Activated naive CD4-positive, alpha-beta T cell (primary cell): ENCODE measurements at places on chromosomes 3 and 15.

DNA sequence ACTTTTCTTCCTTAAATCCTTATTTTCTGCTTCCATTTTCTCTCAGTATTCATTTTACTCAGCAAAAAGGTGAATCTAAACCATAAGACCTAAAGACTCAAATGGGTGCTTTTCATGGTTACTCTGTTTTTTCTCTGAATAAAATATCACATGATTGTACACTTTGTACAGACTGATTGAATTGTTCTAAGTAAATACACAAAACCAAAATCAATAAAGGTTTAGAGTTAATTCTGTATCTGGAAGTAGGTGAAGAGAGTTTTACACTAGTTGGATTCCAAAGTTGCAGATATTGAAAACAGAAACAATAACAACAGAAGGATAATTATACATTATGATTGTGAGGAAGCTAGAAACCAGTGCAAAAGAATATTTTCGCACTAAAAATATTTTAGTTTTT, 546.2 kb downstream of the TUSC7 start:
- DNase-seq = no peak

DNA sequence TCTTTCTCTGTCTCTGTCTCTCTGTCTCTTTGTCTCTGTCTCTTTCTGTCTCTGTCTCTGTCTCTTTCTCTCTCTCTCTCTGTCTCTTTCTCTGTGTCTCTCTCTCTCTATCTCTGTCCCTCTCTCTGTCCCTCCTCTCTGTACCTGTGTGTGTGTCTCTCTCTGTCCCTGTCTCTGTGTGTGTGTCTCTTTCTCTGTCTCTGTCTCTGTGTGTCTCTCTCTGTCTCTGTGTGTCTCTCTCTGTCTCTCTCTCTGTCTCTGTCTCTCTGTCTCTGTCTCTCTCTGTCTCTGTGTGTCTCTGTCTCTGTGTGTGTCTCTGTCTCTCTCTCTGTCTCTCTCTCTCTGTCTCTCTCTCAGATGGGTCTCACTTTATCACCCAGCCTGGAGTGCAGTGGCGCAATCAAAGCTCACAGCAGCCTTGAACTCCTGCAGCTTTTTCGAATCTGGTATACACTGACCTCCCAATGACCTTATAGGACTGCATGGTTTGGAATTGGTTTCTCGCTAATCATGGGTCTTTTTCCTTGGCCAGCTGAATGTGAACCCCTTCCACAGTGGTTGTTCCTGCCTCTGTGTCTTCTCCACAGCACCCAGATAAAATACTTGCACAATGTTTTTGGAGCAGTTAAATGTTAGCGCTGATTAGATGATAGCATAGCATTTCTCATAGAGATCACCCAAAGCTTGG, 102.6 kb upstream of the KLHL25 start:
- no peak for DNase-seq

DNA sequence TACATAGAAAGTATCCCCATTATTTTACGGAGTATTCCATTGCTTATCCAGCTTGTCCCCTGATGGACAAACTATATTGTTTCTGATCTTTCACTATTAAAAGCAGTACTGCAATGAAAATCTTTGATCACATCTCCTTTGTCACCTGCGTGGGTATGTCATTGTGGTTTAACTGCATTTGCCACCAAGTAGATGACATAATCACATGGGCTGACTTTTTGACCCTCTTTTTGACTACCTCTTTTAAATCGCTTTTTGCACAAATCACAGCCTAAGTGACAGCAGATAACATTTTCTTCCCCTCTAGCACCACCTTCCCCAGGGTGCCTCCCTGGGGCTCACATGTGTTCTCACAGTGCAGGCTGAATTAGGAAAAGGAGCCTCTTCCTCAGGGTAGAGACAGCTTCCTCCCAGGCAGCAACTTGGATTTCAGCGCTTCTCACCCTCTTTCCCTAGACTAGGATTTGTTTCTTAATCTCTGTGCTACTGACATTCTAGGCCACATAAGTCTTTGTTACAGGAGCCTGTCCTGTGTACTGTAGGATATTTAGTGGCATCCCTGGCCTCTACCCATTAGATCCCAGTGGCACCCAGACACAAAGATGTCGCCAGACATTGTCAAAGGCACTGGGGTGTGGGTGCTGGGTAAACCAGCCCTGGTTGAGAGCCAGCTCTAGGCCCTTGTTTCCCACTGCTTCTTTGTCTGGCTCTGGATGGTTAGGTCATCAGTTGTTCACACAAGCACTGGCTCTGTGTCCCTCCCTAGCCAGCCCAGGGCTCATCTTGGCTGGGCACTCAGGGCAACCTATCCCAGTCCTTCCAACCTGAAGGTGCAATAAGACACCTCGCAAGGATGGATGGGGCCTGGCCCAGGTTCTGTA, 1.3 kb upstream of the RBP1 start:
- DNase-seq = no peak

DNA sequence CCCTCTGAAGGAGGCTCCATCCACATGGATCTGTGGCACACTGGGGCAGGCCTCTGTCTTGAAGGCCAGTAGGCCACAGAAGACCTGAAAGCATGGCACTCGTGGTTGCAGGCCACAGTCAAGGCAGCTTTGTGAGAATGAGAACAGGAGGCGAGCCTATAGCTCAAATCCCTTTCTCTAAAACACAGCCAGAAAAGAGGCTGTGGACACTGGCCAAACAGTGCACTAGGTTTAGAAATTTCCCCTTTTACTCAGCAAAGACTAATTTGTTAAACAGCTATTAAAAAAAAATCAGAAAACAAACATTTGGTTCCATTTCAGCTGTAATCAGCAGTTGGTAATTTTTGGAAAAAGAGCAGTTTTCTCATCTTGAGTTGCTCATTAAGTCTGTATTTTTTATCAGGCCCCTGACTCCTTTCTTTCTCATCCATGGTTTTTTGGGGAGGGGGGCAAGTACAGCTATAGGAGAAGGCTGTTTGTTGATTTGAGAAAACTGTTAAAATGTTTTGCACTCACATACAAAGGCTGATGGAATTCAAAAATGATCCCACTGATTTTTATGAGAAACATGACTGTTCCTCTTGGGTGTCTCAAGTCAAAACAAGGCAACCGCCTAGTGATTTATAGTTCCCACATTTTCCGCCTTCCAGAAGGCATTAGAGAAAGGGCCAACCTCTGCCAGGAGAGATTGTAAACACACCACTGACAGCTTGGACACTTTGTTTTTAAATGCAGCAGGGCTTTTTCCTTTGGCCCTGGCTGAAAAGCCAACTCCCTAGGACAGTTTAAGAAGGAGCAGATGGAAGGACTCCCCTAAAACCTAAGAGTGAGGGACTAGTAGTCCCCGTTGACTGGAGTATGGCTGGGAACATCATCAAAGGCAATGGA, 28.1 kb downstream of the PARP16 start:
- no peak for DNase-seq

- no peak for DNase-seq
Observed at GRCh38 chr3:10708216-10708893, 107.7 kb upstream of the SLC6A11 start.

- no peak for DNase-seq
Observed at GRCh38 chr3:16798738-16799137, 86.0 kb upstream of the PLCL2 start.

- no peak for DNase-seq
Observed at GRCh38 chr3:134976948-134977347, 181.9 kb downstream of the EPHB1 start.

DNA sequence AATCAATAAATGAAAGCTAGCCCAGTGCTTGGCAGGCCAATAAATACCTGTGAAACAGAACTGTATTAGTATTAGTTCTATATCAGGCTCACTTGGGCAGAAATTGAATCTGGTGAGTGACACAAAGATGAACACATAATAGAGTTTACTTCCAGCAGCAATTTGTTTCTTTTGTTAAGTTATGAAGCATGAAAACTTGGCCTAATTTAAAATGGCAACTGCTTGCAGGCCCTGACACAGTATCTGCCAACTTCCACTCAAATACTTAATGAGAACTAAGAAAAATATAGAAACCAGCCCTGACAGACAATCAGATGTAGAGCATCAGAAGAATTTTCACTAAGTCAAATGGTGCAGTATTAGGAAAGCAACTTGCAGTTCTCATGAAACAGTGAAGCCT, 37.6 kb upstream of the LRIG1 start:
- no peak for DNase-seq

GRCh38 chr15:31265871-31266711, 60.5 kb upstream of the KLF13 start:
- DNase-seq = peak; percentile 62

- no peak for DNase-seq
Observed at GRCh38 chr3:25257026-25257425, 171.0 kb upstream of the RARB start.

- no peak for DNase-seq
Observed at GRCh38 chr3:66048051-66048395, 9.3 kb upstream of the MAGI1 start.
